NCI-H345 (cell line): ENCODE measurements at places on chromosomes 4 and X.

GRCh38 chrX:44422631-44423030 is 79.2 kb upstream of the EFHC2 start:
- no peak for DNase-seq

- DNase-seq = no peak
Measured at GRCh38 chr4:30617836-30618235, 102.3 kb upstream of the PCDH7 start.

DNA sequence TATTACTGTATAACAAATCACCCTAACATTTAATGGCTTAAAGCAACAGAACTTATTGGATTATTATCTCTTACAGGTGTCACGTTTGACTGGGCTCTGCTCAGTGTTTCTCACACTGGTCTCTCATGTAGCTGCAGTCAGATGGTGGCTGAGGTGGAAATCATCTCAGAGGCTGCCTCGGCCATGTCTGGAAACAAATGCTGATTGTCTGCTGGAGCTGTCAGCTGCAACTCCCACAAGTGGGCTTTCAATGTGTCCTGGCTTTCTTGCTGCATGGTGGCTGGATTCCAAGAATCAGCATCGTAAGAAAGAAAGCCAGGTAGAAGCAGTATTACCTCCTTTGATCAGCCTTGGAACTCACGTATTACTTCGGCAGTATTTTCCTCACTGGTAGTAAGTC is 277.6 kb downstream of the SPANXN1 start:
- DNase-seq = no peak

GRCh38 chrX:78321809-78322208 is 5.6 kb downstream of the CYSLTR1 start:
- no peak for DNase-seq

GRCh38 chr4:68599150-68599549 is 23.0 kb upstream of the UGT2B17 start:
- no peak for DNase-seq

GRCh38 chr4:148171596-148171995 is 270.6 kb downstream of the NR3C2 start:
- no peak for DNase-seq
